ENCODE measurements at places on chromosomes 1 and 21. TPM values are rescaled to one million over a fixed set of nuclear protein-coding genes. Genes with fewer than 3 reads are reported as not detected.

DNA sequence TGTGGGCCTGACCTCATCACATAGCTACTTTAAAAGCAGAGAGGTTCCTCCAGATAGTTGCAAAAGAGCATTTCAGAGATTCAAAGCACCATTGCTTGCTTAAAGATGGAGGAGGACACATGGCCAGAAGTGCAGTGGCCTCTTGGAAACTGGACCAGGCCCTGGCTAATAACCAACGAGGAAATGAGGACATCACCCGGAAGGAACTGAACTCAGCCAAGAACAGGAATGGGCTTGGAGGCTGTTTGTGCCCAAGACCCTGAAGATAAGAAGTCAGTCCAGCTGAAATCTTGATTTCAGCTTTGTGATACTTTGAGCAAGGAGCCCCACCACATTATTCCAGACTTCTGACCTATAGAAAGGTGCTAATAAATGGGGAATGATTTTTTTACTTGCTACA, 437.0 kb downstream of the PTPRC start:
- DNase-seq: no peak

C1orf56 gene
- polyA plus RNA-seq: 11.9 TPM

- DNase-seq: no peak
These were observed 152.5 kb downstream of the CDC7 start for GRCh38 chr1:91653183-91653582.

GRCh38 chr1:17615157-17615556, 75.7 kb downstream of the ARHGEF10L start:
- no peak for DNase-seq

WNT3A gene
- 0.19 TPM for polyA plus RNA-seq

GRCh38 chr1:230507236-230507635, 81.1 kb upstream of the PGBD5 start:
- no peak for DNase-seq

DNA sequence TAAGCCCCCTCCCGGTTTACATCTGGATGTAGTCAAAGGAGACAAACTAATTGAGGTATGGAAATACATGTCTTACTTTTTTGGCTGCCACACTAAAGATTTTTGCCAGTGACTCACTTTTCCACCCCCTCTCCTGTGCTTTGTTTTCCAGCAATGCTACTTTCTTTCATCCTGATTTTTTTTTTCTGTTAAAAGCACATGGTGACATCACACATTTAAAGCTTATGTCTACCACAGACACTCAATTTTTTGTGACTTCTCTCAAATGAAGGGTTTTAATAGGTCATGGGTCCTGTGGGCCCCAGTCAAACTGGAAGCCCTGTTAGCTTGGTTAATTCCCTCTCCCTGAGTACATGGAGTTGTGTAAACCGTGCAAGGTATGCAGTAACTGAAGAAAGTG, 2.2 kb downstream of the PPP1R8 start:
- no peak for DNase-seq

GRCh38 chr21:43733060-43733459, 14.1 kb downstream of the PDXK start:
- no peak for DNase-seq

TRPM2 gene
- polyA plus RNA-seq: 0.55 TPM

FCGR3A gene
- 1.3 TPM for polyA plus RNA-seq

TMEM82 gene
- polyA plus RNA-seq: 2.8 TPM

TTC3 gene
- polyA plus RNA-seq: 164 TPM

DNA sequence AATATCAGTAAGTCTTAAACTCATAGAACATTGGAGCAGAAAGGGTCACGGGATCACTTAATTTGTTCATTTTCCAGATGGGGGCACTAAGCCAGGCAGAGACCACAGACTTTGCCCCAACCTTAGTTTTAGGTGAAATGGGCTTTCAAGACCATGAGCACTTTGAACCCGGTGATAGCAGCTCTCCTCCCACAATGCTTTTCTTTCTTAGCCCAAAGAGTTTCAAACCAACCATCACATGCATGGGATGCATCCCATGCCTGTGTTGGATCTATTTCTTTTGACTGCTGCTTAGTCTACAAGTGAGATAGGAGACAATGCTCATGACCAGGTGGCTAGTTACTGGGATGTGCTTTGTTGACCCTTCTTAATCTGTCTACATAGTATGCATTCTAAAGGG, 240.6 kb downstream of the NUF2 start:
- no peak for DNase-seq

GRCh38 chr1:193437785-193438184, 251.4 kb upstream of the B3GALT2 start:
- no peak for DNase-seq

DNA sequence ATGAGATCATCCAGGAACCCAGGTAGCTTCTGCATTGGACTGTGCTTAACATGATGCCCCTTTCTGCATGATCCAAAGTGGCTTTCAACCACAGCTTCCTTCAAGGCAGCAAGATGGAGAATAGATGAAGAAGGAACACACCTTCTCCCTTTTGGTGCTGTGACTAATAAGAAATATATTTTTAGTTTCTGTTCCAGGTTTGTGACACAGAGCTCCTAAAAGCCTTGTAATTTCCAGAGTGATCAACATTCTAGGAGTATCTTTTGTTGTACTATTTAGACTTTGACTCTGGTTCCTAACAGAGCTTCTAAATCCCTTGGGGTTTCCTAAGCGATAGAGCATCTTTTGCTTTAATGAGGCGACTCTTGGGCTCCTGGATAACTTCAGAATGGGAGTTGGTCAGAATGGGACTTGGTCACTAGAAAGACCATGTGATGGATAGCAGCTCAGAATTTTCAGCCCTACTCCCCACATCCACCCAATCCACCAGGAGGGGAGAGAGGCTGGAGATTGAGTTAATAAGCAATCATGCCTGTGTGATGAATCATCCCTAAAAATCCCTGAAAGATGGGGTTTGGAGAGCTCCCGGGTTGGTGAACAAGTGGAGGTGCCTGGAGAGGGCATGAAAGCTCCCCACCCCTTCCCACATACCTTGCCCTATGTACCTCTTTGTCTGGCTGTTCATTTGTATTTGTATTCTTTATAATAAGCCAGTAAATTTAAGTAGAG, 134.8 kb downstream of the FGGY start:
- no peak for DNase-seq

GRCh38 chr1:169338617-169339016, 29.0 kb downstream of the NME7 start:
- DNase-seq: no peak

DNA sequence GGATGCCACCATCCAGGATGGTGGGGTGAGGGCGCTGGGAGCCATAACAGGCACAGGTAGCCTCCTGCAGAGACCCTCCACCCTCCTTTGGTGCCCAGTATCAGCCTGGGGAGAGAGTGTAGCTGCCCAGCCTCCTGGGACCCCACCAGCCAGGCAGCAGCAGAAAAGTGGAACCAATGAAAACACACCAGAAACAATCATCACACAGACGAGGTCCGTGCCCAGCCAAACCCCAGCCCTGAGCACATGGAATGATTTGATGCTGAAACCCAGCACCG, 285.1 kb downstream of the PTPRU start:
- DNase-seq: no peak

PLCH2 gene
- polyA plus RNA-seq: 1.1 TPM

DNA sequence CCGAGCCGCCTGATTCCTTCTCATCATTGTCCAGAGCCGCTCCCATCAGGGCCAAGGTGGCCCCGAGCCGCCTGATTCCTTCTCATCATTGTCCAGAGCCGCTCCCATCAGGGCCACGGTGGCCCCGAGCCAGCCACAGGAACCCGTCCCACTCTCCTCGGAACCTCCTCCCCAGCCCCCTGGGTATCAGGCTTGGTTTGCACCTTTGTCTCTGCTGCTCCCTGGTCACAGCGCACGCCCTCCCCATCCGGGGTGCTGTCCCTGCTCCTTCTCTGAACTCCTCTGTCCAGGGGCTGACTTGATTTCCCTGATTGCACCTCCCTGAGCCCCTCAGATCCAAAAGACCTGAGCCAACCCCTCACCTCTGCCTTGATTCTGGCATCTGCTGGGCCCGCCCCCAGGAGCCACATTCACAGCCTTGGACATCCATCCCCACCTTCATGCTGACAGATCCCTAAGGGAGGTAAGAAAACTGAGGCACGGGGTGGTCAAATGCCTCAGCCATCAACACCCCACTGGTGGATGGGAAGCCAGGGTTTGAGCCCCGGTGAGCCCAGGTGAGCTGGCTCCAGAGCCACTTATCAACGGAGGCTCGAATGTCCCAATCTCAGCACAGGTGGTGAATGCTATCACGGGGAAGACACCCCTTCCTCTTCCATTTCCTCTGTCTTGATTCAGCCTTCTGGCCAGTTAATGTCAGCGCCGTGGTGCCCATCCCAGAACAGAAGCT, 25.6 kb upstream of the COL18A1 start:
- no peak for DNase-seq

RXRG gene
- 2.6 TPM for polyA plus RNA-seq

- DNase-seq: no peak
These were observed 6.4 kb downstream of the GSTM5 start for GRCh38 chr1:109718495-109718894.

GRCh38 chr1:155072531-155073289, 5.9 kb upstream of the EFNA3 start:
- DNase-seq: no peak

RNU1-2 gene
- not detected for polyA plus RNA-seq

GRCh38 chr1:210800756-210801155, 333.2 kb downstream of the KCNH1 start:
- DNase-seq: no peak

DNA sequence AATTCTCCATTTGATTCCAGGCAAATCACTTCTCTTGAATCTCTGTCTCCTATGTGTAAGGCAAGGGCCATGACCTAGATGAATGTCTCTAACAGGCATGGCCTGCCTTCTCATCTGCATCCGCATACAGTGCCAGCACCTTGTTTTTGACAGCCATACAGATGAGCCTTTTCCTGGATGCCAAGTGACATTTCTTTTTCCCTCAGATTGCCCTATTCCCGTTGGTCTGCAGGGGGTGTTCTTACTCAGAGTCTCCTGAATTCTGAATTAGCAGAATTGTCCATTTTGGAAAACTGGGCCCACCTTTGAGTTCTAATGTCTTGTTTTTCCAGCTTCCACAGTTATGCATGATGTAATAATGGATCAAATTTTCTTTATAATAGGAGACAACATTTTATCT, 88.0 kb upstream of the ADAR start:
- no peak for DNase-seq

DNA sequence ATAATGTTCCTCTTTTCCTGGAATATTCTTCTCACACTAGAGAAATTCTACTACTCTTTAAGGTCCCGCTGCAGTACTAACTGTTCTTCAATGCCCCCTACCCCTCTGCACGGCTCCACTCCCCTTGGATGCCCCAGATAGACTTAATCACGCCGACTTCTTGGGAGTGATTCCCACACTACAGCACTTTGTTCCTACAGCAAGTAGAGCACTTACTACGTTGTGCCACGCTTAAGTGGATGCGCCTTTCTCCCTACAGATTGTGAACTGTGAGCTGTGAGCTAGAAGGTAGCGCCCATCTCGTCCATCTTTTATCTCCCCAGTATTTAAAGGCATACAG, 2.2 kb downstream of the ZNF436 start:
- DNase-seq: no peak

TYW3 gene
- polyA plus RNA-seq: 32.4 TPM

GRCh38 chr1:229035748-229036082, 235.2 kb upstream of the RAB4A start:
- no peak for DNase-seq

SPRR3 gene
- polyA plus RNA-seq: not detected

CASQ1 gene
- polyA plus RNA-seq: 0.47 TPM

DNA sequence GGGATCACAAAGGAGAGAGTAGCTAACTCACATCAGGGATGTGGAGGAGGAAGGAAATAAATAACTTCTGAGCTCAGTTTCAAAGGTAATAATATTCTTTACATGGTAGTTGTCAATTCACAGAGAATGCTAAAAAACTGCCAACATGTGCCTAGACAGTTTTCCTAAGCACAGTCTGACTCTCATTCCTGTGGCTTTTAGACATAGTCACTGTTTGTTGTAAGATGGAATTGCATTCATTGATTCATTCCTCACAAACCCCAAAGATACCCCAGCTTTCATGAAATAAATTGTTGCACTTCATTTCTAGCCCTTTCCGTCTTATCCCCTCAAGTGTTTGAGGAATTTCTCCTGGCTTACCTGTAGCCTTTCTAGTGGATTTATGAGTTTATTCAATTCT, 263.9 kb downstream of the NTNG1 start:
- no peak for DNase-seq

MYOM3 gene
- 22.9 TPM for polyA plus RNA-seq
